Mammary epithelial cell (primary cell): ENCODE measurements at places on chromosomes 13 and 19.

DNA sequence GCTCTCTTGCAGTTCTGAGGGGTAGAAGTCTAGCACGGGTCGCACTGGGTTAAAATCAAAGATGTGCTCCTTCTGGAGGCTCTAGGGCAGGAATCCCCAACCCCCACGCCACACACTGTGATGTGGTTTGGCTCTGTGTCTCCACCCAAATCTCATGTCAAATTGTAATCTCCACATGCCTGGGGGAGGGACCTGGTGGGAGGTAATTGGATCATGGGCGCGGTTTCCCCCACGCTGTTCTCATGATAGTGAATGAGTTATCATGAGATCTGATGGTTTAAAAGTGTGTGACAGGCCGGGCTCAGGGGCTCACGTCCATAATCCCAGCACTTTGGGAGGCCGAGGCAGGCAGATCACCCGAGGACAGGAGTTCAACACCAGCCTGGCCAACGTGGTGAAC is 26.6 kb upstream of the CALM3 start:
- no peak for DNase-seq

GRCh38 chr19:28971513-28971912 is 241.4 kb downstream of the UQCRFS1 start:
- no peak for DNase-seq

DNA sequence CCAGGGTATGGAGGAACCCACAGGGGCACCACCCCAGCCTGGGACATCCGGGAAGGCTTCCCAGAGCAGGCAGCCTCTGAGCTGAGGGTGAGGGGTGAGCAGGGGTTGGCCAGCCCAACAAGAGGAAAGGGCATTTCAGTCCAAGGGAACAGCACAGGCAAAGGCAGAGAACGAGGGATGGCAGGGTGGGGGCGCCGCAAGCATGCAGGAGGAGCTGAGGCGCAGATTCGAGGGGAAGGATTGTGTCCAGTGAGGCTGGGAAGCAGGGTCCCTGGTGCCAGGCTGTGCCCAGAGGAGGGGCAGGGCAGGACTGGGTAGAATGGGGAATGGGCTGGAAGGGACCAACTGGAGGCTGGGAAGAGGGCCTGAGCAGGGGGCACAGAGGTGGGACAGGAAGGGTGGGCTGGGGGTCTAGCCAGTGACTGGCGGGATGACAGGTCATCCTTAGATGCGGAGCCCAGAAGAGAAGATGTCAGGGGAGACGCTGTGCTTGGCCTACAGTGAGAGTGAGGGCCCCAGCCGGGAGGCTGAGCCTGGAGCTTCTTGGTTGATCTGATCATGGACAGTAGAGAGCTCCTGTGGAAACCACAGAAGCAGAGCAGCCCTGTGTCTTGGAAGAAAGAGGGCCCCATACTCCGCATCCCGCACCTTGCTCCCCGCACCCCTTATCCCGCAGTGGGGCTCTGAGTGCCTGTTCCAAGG is 13.6 kb downstream of the EMP3 start:
- no peak for DNase-seq

DNA sequence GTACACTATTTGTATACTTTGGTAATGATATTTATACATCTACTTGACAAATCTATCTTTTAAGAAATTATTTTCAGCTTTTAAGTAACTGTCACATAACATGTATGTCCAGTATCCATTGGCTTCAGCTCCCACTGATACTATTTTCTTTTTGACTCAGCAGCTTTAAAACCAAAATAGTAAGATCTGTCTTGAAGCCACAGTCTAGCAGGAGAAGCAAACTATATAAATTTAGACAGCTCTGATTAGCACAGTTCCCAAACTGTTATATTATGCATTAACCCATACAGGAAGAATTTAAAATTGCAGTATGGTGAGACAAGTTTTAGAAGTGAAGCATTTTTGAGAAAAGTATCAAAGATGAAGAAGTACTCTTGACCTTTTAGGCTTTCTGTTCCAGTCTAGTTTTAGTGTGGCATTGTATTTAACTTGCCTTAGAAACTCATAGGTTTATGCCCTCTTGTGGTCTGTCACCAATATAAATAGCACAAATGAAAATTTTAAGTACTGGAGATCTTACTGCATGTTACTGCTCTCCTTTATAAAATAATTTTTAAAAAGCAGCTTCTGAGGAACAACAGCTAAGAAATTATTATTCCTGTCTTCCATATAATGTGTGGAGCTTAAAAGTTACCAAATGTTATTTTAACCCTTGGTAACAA is 24.7 kb downstream of the URI1 start:
- DNase-seq: no peak

DNA sequence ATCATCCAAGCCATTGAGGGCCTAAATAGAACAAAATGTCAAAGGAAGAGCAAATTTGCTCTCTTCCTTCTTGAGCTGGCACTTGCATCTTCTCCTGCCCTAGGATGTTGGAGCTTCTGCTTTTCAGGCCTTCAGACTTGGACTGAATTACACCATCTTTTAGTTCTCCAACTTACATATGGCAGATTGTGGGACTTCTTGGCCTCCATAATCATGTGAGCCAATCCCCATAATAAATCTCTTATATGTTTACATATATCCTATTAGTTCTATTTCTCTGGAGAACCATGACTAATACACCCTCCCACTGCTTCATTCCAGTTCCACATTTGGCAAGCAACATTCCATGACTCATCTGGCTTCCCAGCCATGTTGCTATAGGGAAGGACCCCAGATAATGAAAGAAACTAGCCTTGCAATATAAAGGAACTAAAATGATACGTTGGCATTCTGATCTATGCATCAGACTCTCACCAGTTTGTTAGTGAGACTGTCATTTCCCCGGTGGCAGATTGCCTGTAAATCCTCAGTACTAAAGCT is 11.0 kb upstream of the ACOD1 start:
- DNase-seq: peak; percentile 93

- no peak for DNase-seq
Measured at GRCh38 chr13:20473139-20473538, 52.5 kb downstream of the CRYL1 start.

DNA sequence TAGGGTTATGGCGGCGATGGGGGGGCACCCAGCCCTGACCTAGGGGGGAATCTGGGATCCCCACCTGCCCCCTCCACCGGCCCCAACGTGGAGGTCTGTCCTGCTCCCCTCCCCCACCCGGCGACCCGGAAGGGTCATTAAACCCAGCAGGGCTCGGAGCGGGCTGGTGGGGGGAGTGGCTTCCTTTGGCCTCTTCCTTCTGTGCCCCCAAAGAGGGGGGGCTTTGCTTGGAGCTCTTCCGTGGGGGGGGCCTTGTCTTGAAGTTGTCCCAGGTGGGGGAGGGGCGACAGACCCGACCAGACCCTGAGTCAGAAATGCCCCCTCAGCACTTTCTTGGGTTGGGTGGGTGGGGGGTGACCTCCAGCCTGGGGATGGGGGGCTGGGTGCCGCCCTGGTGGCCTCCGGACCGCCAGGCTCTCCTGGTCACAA is 1.5 kb downstream of the ARID3A start:
- DNase-seq: no peak
